Aorta (tissue), 5 donors: ENCODE measurements at places on chromosomes 7 and 10. TPM values are rescaled to one million over a fixed set of nuclear protein-coding genes. Genes with fewer than 3 reads are reported as not detected.

The SSC4D gene
- total RNA-seq: 0.33 TPM

- DNase-seq: no peak
These were observed 24.6 kb upstream of the WNT16 start for GRCh38 chr7:121304102-121304658.

- DNase-seq: no peak
These were observed 34.2 kb upstream of the C10orf90 start for GRCh38 chr10:126704649-126705048.

The TAS2R3 gene
- 3.1 TPM for total RNA-seq

DNA sequence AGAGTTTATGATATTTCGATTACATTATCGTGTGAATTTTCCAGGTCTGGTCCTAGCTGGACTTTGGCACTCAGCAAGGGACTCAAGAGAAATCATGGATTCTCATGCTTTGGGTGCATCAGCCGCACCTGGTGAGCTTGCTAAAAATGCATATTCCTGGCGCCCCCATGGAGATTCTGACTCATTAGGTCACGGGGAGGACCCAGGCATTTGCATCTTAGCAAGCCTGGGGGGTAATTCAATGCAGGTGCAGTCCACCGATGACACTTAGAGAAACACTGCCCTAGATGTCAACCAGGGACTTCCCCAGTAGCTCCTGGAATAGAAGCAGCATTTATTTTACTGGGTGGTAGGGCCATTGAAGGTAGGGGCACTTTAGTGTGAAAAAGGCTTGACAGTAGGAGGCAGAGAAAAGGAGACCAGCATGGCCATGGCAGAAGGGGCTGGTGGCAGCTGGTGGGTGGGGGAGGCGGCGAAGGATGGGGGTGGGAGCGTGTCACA, 29.9 kb upstream of the PDCD4 start:
- no peak for DNase-seq

- DNase-seq: no peak
These were observed 62.4 kb upstream of the DOCK1 start for GRCh38 chr10:126842836-126843235.

- DNase-seq: peak; percentile 58
These were observed 2.1 kb upstream of the HOXA1 start for GRCh38 chr7:27097686-27098577.

GRCh38 chr7:2688409-2689342, 674 bp downstream of the AMZ1 start:
- DNase-seq: no peak

GRCh38 chr10:132096223-132096622, 30.5 kb downstream of the JAKMIP3 start:
- DNase-seq: no peak

The ANKRD22 gene
- 0.26 TPM for total RNA-seq
